ENCODE measurements at places on chromosomes 6 and 20.

DNA sequence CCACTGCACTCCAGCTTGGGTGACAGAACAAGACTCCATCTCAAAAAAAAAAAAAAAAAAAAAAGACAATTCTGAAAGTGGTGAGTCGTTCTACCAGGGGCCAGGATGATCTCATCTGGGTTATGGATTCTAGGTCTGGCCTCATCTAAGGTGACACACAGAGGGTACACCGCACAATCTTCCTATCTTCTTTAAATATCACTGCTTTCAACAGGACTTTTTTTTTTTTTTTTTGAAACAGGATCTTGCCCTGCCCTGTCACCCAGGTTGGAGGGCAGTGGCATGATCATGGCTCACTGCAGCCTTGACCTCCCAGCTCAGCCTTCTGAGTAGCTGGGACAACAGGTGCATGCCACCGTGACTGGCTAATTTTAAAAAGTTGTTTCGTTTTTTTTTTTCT lies 67.7 kb downstream of the SLC16A10 start:
- no peaks in the 10 kb centered on the region for H3K36me3 ChIP-seq
- H3K27me3 ChIP-seq, result no peaks in the 10 kb centered on the region
- H3K4me1 ChIP-seq, result no peaks in the 10 kb centered on the region
- no peak for DNase-seq
- H3K4me3 ChIP-seq, result no peak overlapping the region
- H3K27ac ChIP-seq, result no peak overlapping the region

DNA sequence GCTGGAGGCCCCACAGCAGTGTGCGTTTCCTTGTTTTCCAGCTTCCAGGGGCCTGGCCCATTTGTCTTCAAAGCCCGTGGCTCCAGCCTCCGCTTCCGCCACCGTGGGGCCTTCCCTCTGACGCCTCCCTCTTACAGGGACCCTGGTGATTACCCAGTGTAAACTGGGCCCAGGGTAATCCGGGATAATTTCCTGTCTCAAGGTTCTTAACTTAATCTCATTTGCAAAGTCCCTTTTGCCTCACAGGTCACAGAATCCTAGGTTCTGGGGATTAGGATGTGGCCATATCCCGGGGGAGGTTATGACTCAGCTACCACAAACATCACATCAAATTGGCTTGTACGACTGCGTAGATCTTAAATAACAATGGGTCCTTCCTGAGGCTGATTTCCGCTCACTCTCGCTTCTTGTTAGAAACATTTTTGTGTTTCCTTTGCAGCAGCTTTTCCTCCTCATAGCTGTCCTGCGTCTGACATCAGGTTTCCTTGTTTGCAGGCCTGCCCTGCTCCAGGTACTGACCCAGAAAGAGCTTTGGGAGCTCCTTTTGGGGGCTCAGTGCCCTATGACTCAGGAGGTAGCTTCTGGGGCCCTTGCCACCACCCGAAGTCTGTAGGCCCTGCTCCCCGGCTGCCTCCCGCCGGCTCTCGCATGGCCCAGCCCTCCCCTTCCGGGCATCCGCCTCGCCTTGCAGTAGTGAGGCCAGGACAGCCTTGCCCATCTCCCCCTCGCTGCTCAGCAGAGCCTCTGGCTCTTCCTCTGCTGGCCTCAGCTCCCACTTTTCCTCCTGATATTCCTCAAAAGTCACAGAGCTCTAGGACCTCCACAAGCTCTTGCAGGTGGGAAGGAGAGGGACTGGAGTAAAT lies 100.5 kb downstream of the ERMARD start:
- peak overlapping the region; percentile 41 for H3K27ac ChIP-seq
- H3K27me3 ChIP-seq, result no peaks in the 10 kb centered on the region
- H3K4me3 ChIP-seq, result no peak overlapping the region
- DNase-seq, result peak; percentile 58
- no peaks in the 10 kb centered on the region for H3K36me3 ChIP-seq

DNA sequence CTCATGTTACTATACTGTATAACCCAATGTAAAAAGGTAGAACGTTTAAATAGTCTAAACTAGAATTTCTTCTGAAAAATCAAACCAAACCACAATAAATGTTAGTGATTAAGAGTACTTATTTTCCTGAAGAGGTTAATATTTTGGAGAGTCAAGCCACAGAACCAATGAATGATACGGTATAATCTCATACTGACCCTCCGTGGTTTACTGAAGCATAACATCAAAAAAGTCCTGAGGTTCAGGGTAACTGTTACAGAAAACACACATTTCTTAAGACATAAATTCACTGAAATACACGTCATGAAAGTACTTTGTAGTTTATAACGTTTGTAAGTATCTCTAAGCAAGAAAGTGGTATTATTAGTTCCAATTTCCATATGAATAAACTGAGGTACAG lies 28.9 kb downstream of the ESF1 start:
- H3K27ac ChIP-seq, result no peak overlapping the region
- no peak overlapping the region for H3K4me3 ChIP-seq
- H3K36me3 ChIP-seq, result peaks cover 22% of the 10 kb centered on the region
- no peak for DNase-seq

DNA sequence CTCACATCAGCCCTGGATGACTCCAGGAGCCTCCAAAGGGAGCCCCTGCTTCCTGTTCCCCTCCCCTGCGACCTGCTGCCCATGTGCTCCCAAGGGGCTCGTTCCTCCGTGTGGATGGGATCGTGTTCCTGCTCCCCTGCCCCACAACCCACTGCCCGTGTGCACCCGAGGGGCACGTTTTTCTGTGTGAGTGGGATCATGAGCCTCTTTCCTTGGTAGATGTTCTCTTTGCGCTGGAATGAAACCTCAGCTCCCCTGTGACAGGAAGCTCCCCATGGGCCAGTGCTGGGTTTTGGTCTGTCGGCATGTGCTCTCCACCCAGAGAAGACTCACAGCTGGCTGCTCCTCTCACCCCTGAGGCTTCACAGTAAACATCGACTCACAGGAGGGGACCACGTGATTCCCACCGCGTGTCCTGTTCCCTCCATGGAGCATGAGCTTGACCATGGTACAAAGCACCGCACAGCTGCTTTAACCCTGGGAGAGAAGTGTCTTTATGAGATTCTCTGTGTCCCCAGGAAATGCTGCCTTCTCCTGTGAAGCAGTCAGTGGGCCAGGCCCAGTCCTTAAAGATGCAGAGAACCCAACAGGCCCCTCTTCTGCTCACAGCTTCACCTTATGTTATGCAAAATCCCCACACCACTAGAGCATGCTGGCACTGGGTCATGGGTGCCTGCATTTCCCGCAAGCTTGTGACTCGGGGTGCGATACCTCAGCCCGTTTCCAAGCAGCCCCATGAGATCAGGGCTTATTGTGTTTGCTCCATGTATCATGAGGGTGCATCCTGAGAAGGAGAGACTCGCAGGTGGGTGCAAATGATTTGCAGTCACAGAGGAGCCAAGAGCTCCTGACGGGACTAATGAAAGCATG lies 215.1 kb downstream of the ERMARD start:
- no peaks in the 10 kb centered on the region for H3K36me3 ChIP-seq
- no peak overlapping the region for H3K27ac ChIP-seq

- H3K27me3 ChIP-seq, result no peaks in the 10 kb centered on the region
- H3K36me3 ChIP-seq, result no peaks in the 10 kb centered on the region
- H3K4me3 ChIP-seq, result no peak overlapping the region
- H3K27ac ChIP-seq, result no peak overlapping the region
- H3K4me1 ChIP-seq, result no peaks in the 10 kb centered on the region
- no peak for DNase-seq
Observed at GRCh38 chr6:115551527-115551926, 509.2 kb downstream of the FRK start.

GRCh38 chr20:38387953-38388352 lies 41.7 kb downstream of the LBP start:
- no peaks in the 10 kb centered on the region for H3K36me3 ChIP-seq
- no peaks in the 10 kb centered on the region for H3K4me1 ChIP-seq
- no peak overlapping the region for H3K27ac ChIP-seq
- no peak overlapping the region for H3K4me3 ChIP-seq

- no peaks in the 10 kb centered on the region for H3K36me3 ChIP-seq
- H3K27ac ChIP-seq, result no peak overlapping the region
- no peaks in the 10 kb centered on the region for H3K27me3 ChIP-seq
- no peak overlapping the region for H3K4me3 ChIP-seq
- DNase-seq, result no peak
Observed at GRCh38 chr20:34377072-34377847, 14.2 kb downstream of the ITCH start.

- no peak overlapping the region for H3K4me3 ChIP-seq
- no peak for DNase-seq
- H3K4me1 ChIP-seq, result no peaks in the 10 kb centered on the region
- H3K27ac ChIP-seq, result no peak overlapping the region
- peaks cover 85% of the 10 kb centered on the region for H3K36me3 ChIP-seq
Observed at GRCh38 chr6:7891078-7891872, 19.3 kb downstream of the TXNDC5 start.

GRCh38 chr20:52577696-52578095 lies 386.1 kb upstream of the ZFP64 start:
- no peak overlapping the region for H3K27ac ChIP-seq
- DNase-seq, result no peak
- H3K36me3 ChIP-seq, result no peaks in the 10 kb centered on the region
- H3K4me3 ChIP-seq, result no peak overlapping the region
- no peaks in the 10 kb centered on the region for H3K4me1 ChIP-seq

DNA sequence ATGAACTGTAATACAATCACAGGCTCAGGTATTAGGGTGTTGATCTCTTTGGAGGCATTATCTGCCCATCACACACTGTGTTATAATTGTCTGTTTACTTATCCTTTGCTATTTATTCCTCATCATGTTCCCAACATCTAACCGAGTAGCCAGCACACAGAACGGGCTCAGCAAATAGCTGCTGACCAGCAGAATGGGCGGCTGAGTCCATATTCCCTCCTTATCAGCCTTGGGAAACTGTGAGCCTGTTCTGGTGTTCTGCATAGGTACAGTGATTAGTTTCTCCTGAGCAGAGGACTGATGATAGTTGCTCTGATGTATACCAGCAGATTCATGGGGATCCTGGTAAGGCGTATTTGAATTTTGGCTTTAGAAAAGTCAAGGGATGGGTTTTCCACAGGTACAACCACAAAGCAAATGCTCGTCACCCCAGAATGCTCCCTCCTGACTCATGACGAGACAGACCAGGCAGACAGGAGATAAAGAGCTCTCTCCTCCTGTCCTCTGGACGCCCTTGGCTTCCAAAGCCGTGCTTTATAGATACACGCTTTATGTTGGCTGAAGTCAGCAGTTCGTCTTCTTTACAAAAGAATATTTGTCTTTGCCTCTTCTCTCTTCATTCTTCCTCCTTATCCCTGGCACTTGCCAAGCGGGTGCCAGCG lies 166.7 kb downstream of the TTLL2 start:
- H3K4me3 ChIP-seq, result no peak overlapping the region
- H3K27me3 ChIP-seq, result no peaks in the 10 kb centered on the region
- no peaks in the 10 kb centered on the region for H3K36me3 ChIP-seq
- DNase-seq, result no peak
- no peaks in the 10 kb centered on the region for H3K4me1 ChIP-seq

DNA sequence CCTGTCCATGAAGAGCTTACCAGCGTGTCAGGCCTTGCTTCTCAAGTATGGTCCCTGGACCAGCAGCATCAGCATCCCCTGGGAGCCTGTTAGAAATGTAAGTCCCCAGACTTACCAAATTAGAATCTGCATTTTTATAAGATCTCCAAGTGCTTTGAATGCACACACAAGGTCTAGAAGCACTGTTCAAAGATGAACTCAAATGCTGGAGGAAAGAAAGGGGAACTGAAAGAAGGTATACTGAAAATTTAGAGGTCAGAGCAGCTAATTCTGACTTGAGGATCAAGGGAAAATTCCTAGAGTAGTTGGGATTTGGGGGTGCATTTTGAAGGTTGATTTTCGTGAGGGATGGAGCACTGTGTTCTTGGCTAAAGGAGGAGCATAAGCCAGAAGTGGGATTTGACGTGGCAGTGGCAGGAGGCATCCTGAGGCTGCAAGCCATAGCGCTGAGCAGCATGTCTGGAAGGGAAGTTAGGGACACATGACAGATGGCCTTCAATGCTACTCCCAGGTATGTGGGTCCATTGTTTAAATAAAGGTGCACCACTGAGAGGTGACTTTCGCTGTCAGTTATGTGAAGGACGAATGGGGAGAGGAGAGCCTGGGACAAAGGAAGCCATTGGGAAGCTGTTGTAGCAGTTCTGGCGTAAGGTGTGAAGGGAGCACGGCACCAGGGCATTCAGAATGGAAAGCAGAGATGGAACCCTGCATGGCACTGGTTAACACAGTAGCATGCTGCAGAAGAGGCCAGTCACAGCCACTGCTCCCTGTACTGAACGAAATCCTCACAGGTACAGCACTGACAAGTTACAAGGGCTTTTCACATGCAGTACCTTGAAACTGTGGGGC lies 36.2 kb downstream of the ARMC2 start:
- no peak for DNase-seq
- no peaks in the 10 kb centered on the region for H3K27me3 ChIP-seq
- H3K4me1 ChIP-seq, result no peaks in the 10 kb centered on the region
- no peak overlapping the region for H3K4me3 ChIP-seq
- no peaks in the 10 kb centered on the region for H3K36me3 ChIP-seq

- no peaks in the 10 kb centered on the region for H3K27me3 ChIP-seq
- H3K36me3 ChIP-seq, result no peaks in the 10 kb centered on the region
- H3K4me3 ChIP-seq, result no peak overlapping the region
- H3K4me1 ChIP-seq, result no peaks in the 10 kb centered on the region
- no peak for DNase-seq
Observed at GRCh38 chr20:40565682-40566040, 123.4 kb downstream of the MAFB start.

DNA sequence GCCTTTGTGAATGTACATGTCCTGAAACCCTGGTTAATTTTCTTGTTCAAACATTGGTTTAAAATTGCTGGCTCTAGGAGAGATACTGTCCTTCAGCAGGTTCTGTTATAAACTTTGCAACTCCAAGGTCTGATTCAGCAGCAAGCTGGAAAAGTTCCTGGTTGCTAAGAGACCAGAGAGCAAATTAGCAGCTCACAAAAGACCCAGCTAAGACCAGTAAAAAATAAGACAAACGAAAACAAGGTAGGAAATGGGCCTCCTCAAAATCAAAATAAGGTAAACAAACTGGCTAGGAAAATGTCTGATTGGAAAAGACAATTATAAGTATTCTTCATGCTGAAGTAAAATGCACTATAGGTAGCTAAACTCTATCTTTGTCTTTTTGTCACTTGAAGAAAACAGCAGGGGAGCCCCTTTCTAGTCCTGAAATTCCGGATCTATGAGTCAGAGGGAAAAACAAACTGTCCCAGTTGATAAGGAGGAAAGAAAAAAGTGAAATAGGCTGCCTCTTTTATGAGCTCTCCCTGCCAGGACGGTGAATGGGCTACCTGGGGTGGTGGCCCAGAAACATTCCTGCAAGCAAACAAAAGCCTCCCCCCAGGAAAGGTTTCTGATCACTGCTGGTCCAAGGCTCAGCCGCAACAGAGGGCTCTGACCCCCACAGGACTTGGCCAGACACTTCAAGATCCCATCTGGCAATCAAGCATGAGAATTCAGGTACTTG lies 41.6 kb downstream of the UNC5CL start:
- no peaks in the 10 kb centered on the region for H3K36me3 ChIP-seq
- H3K4me1 ChIP-seq, result no peaks in the 10 kb centered on the region
- peak overlapping the region; percentile 46 for H3K27ac ChIP-seq
- H3K4me3 ChIP-seq, result peak overlapping the region; percentile 2

DNA sequence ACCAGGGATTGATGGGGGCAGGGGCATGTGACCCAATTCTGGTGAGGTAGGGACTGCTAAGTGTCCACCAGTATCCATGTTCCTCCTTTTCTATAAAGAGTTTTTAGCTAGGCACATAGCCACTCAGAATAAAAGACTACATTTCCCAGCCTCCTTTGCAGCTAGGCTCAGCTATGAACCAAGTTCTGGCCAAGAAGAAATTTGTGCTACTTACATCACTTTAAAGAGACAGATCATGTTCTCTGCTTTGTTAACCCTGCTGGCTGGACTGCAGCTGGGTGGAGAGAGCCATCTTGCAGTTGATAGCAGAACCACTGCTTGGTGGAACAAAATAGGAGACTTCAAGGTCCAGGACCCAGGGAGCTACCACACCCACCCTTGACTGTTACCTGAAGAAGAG lies 5.3 kb upstream of the CCM2L start:
- peaks cover 29% of the 10 kb centered on the region for H3K4me1 ChIP-seq
- no peaks in the 10 kb centered on the region for H3K27me3 ChIP-seq
- no peak overlapping the region for H3K27ac ChIP-seq
- no peak for DNase-seq
- H3K4me3 ChIP-seq, result no peak overlapping the region
- H3K36me3 ChIP-seq, result no peaks in the 10 kb centered on the region
